Activated CD4-positive, alpha-beta memory T cell treated with anti-CD3 and anti-CD28 coated beads, Interleukin-2, amount 10 ng/mL, durations not matched to agents 7 days and 5 days (primary cell): ENCODE measurements at places on chromosomes 1 and 21. TPM values are rescaled to one million over a fixed set of nuclear protein-coding genes. Genes with fewer than 3 reads are reported as not detected.

DNA sequence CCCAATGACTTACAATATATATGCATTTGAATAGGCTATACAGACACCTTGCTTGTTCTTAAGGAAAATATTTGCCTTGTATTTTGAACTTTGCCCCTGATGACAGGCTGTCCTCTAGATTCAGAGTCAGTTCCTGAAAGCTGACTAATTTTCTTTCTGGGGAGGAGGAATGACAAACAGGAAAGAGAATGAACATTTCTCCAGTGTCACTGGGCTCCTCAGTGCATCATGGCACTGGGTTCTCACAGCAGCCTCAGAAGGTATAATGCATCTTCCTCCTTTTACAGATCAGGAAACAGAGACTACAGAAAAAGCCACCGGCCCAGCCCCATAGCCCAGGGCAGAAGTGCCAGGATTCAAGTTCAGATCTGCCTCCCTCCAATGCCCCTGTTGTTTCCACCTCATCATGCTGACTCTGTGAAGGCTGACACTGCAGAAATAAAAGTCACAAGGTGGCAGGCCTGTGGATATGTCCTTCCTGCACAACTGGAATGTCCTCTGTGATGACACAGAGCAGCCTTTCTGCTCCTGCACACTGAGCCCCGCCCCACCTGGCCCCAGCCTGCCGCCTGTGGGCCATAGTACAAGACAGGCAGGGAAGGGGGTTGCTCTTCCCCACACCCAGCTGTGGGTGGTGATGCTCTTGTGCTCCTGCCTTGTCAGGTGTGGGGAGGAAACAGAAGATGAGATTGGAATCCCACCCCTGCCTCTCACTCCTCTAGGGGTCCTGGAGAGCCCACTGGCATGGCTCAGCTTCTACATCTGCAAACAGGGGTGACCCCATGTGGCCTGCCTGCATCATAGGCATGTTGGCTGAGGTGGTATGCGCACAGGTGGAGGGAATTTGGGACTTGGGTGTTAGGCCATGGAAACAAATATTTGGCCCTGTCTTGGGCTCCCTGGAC, 6.4 kb downstream of the TTC22 start:
- no peak for DNase-seq

Gene KLHDC8A
- total RNA-seq, result not detected

DNA sequence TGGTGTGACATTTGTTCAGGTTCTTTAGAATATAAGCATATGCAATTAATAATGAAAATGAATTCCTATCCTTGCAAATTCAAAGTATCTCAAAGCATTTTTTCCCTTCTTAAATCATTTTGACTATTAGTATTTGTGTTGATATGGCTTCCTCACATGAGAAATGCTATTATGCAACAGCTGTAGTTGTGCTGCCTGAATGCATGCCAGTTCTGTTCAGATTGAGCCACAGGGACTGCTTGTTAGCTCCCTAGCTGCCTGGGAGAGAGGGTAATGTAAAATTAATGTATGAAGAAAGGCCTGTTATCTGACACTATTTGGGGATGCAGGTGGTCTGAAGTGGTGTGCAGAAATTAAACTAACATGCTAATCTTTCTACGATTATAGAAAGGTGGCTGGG, 45.5 kb downstream of the CACHD1 start:
- DNase-seq, result no peak

Gene NBPF11
- total RNA-seq, result 9.7 TPM

DNA sequence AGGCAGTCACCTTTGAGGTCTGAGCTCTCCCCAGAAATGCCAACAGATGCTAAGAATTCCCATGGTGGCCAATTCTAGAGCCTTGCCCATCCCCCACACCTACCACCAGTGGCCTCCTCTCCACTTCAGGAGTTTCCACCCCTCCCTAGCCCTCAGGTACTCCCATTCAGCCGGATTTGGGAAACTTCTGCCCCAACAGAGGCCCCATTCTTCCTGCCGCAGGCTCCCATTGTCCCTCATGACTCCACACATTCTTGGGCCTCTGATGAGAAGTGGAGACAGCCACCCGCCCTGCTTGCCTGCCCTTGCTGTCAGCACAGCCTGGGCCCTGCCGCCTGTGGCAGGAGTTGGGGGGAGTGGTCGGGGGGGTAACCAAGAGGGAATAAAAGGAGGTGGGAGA, 4.6 kb downstream of the BLACAT1 start:
- DNase-seq, result no peak

- DNase-seq, result peak; percentile 69
These were observed 1.0 kb upstream of the S100B start for GRCh38 chr21:46605767-46606426.

DNA sequence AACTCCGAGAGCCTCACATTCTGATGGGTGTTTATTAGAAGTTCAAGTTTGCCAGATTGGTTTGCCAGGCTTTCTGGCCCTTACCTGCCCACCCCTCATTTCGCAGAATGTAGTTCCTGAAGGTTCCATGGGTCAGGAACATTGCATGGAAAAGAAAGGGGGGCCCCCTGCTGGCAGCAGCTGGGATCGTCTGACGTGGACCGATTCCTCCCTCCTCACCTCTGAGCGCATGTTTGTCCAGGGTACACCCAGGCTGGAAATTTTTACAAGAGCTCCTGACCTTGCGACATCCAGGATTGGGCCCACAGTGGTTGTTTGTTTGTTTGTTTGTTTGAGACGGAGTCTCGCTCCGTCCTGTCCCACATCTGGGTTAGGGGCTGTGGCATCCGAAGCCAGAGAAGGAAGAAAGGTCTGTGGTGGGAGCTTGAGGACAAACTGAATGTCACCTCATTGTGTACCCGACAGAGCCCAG, 126.0 kb upstream of the TMEM51 start:
- peak; percentile 36 for DNase-seq

DNA sequence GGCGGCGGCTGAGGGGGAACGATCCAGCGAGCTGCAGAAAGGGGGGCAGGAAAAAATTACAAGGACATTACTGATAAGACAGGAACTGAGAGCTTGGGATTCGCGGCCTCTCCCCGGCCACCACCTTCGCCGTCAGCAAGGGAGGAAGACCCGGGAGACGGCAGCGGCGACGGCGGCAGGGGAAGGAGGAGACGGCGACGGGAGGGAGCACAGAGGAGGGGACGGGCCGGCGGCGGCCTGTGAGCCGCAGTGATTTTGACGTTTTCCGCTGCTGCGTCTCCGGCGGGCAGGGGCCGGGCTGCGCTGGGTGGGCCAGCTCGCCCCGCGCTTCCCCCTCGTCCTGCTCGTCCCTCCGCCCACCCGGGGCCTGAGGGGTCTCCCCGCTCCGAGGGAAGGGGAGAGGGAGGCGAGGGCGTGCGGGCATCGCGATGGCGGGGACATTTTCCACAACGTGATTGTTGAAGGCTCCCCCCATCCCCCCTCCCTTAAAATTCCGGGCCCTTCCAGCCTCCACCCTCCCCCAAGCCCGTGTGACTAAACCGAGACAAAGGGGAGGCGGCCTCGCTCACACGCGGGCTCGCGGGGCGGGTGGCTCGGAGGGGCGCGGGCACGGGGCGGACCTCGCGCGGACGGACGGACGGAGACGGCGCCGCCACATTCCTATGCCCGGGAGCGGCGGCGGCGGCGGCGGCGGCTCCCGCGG, 407 bp downstream of the CAMSAP2 start:
- peak; percentile 21 for DNase-seq

GRCh38 chr21:45246386-45247320, 41.0 kb downstream of the POFUT2 start:
- no peak for DNase-seq

- no peak for DNase-seq
These were observed 373.7 kb downstream of the SRGAP2C start for GRCh38 chr1:121558514-121558913.

DNA sequence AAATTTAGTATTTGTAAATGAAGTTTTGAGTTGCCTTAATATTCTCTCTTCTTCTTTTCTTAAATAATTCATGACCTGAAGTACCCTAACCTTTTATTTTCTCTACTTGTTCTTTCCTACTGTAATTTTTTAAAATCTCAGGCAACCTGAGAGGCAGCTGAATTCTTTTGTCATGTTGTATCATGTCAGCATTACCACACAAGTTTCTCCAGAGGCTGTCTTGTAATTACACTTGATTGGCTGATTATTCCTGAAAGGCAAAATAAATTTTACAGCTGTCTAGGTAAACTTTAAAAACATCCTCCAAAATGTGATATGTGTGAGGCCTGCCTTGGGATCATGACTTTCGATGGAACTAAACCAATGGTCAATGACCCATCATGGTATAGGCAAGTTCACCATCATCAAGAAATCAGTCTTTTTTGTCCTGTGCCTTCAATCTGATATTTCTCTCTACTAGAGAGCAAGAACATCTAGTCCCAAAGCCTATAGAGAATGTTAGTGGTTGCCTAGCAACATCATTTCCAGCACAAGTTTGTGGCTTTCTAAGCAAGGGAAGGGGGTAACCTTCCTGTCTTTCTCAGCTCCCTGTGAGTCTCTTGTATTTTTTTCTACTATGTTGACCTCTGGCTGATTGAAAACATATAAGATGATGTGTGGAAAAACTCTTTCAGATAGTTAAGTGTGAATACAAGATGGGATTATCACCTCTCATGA, 115.5 kb downstream of the GABPA start:
- no peak for DNase-seq

DNA sequence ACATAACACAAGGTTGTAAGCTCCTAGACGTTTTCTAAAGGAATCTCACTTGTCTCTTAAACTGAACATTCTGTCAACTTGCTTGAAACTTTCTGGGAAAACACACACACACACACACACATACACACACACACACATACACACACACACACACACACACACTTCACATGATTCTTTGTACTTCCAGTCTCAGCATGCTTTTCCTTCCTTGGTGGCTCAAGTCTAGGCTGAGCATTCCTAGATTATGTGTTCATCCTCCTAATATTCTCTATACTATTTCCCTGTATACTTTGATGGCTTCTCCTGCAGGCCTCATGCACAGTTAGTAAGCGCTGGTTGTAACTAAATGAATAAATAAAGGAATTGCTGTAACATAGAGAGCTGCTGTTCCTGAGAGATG, 372.1 kb downstream of the PTPRC start:
- DNase-seq, result no peak

- no peak for DNase-seq
These were observed 78.0 kb downstream of the CD247 start for GRCh38 chr1:167440345-167440744.

DNA sequence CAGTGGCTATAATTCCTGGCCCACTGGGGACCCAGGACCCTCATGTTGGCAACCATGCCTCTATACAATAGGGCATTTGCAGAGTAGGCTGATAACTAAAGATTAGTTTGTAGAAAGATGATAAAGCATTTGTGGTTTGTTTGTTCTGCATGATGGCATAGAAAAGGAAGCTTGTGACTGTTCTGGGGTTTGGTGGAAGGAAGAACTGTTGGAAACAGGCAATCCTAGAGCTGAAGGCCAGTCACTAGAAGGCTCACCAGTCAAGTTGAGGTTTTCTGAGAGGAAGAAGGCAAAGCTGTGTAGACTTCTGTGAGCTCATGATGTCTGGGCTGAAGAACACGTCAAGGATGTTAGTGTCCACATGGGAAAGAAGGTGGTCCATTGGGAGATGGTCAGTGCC, 140.3 kb upstream of the VANGL1 start:
- DNase-seq, result no peak

Gene SMCP
- not detected for total RNA-seq

Gene NTMT2
- not detected for total RNA-seq

GRCh38 chr1:39158327-39159086, 46.0 kb upstream of the MACF1 start:
- DNase-seq, result no peak

GRCh38 chr1:38671221-38671620, 188.4 kb downstream of the RRAGC start:
- DNase-seq, result no peak

GRCh38 chr1:46996659-46997281, 26.7 kb upstream of the CYP4X1 start:
- DNase-seq, result no peak

DNA sequence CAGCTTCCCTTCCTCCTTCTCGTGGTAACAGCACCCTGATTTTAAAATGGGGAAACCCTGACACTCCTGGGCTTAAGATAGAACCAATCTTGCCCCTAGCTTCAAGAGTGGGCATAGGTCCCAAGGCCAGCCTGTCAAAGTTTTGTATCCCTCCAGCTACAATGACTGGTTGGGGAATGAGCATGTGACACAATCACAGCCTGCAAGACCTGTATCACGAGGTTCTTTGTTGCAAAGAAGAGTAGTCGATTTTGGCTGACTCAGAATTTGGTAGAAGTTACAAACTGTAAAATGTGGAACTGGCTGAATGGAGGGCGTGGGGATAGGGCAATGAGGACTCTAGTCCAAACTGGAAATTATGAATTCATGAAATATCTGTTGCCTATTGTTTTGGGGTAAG, 18.7 kb downstream of the CTSK start:
- no peak for DNase-seq

- DNase-seq, result no peak
These were observed 15.2 kb downstream of the EXTL2 start for GRCh38 chr1:100879422-100879821.

Gene POTED
- not detected for total RNA-seq

DNA sequence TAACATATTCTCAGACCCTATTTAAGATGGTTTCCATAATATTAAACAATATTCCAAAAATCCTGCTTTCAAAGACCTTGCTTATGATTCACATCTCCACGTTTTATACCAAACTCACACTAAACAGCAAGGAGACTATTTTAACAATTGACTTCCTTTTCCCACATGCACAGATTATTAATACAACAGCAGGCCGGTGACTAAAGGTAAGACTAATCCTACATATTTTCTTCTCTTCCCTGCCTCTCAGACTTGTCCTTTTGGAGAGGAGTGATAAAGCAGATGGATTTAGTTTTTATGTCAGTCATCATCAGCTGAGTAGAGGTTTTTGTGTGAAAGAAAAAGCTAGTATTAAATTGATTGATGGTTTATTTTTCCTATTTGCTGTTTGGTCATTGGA, 400.6 kb downstream of the NTNG1 start:
- DNase-seq, result no peak

DNA sequence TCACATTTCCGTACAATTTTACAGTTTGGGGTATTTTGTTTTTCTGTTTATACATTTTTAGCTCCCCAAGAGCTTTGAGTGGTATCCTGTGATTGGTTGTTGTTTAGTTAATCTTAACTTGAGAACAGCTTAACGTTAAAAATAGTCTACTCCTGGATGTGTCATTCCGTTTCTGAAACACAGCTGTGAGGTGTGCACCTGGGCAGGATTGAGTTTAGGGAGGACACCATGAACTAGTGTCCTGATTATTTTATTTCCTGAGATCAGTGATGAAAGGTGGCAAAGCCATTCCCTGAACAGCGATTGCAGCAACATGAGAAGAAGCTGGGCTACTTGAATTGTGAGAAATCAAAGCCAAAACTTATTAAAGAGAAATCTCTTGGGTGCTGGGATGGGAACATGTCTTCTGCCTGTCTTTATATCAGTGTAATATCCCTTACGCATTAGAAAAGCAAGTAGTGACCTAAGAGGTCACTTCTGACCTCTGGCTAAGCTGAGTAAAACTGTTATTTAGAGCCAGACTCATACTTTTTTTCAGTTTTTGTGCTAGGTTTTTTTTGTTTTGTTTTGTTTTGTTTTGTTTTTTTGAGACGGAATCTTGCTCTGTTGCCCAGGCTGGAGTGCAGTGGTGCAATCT, 43.4 kb downstream of the ZBTB40 start:
- DNase-seq, result no peak

DNA sequence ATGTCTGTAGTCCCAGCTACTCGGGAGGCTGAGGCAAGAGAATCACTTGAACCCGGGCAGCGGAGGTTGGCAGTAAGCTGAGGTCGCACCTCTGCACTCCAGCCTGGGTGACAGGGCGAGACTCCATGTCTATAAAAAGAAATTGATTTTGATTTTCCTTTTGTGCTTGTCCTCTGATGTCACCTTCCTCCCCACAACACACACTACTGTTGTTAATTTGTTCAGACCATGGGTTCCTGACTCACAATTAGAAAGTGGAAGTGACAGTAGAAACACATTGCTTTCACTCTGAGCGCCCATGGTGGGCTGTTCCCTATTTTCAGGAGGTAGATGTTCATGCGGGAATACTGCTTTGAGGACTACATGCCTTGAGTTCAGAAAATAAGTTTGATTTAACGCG, 165.5 kb upstream of the KCNJ6 start:
- DNase-seq, result no peak
